Activated CD4-positive, alpha-beta memory T cell treated with anti-CD3 and anti-CD28 coated beads for 36 hours (primary cell): ENCODE measurements at places on chromosomes 3 and 15.

DNA sequence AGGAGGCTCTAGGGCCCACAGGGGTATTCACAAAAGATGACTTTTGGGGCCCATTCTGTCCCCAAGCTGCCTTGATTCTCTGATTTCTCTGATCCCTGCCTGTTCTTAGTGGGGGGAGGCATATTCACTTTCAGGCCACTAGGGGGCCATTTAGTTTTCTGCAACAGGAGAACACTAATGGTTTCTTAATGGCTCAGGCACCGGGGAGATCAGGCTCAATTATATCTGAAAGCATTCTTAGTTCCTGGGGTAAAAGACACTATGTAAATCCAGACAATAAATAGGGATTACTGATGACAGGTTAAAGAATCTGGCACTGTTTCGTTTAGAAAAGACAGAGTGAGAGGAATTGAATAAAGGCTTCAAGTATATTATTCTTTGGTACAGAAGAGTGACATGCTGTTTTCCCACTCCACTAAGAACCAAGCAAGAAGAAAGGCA lies 2.5 kb upstream of the INAFM2 start:
- H3K4me1 ChIP-seq: peaks cover 16% of the 10 kb centered on the region
- DNase-seq: peak; percentile 66
- no peak overlapping the region for H3K27ac ChIP-seq
- no peak overlapping the region for H3K4me3 ChIP-seq

DNA sequence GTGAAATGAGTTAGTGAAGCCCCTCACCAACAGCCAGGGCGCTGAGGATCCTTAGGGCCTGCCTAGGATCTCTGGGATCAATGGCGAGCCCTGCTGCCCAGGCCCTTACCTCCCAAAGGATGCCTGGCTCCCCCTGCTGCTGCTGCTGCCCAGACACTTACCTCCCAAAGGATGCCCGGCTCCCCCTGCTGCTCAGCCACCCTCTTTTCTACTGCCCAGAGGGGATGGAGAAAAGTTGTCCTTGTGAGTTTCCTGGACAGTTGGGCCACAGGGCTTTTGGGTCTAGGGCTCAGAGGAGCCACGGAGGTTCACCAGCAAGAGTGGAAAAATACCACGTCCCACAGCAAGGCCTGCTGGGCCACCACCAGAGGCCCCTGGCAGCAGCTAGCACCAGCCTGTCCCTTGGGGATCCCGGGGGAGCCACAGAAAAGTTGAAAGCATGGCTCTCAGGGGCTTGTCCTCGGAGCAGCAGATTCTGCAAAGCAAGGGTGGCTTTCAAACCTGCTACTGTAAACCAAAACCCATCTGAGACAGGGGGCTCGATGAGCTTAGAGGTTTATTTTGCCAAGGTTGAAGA lies 59.4 kb downstream of the SLC6A6 start:
- H3K4me1 ChIP-seq: peaks cover 35% of the 10 kb centered on the region
- no peaks in the 10 kb centered on the region for H3K27me3 ChIP-seq
- H3K4me3 ChIP-seq: no peak overlapping the region

GRCh38 chr15:85047271-85047948 lies 65.8 kb downstream of the PDE8A start:
- no peaks in the 10 kb centered on the region for H3K27me3 ChIP-seq
- no peak for DNase-seq
- H3K27ac ChIP-seq: no peak overlapping the region
- peaks cover 35% of the 10 kb centered on the region for H3K4me1 ChIP-seq

DNA sequence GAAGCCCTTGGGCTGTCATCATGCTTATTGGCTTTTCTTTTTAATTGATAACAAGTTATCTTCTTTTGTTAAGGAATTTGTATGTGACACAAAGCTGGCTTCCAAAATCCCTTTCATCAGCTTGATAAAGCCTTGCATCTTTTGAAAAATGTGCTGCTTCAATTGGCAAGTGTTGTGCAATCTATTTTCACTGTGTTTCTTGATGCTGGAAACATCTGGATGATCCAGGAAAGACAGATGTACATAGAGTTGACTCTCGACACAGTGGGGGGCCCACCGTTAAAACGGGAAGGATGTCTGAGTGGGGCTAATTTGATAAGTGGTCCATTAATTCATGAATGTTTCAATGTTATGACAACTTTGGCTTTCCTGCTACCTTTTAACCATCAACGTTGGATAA lies 158.3 kb upstream of the WNT5A start:
- H3K27ac ChIP-seq: no peak overlapping the region
- DNase-seq: no peak
- H3K4me1 ChIP-seq: no peaks in the 10 kb centered on the region

DNA sequence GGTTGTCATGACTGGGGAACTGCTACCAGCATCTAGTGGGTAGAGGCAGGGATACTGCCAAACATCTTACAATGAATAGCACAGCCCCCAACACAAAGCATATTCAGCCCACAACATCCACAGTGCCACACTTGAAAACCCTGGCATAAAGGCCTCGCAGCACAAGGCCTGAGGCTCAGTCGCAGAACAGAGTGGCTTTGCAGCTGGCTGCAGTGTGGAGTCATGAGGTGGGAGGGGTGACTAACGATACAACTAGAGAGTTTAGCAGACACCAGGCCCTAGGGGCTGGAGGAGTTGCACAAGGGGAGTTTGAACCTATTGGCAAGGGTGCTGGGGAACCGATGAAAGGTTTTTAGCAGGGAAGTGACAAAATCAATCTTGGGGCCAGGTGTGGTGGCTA lies 32.1 kb downstream of the GRK7 start:
- H3K36me3 ChIP-seq: no peaks in the 10 kb centered on the region
- no peak overlapping the region for H3K4me3 ChIP-seq
- DNase-seq: peak; percentile 39
- H3K27ac ChIP-seq: peak overlapping the region; percentile 94
- H3K4me1 ChIP-seq: peaks cover 48% of the 10 kb centered on the region

DNA sequence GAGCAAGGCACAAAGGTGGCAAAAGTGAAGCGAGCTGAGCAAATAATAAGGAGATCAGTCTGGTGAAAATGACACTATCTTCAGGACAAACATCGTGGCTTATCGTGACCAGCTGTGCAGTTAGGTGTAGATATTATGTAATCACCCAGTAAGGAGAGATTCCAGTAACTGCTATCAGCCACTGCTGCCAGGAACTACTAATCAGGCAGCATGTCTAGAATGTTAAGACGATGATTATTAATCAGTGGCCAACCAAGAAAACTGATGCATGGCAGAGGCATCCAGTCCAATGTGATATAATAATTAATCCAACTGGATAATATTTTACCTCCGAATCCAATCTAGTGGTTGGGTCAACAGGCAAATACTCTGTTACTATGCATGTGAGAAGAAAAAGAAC lies 252.7 kb upstream of the ZPLD1 start:
- H3K4me1 ChIP-seq: peaks cover 5% of the 10 kb centered on the region
- H3K27ac ChIP-seq: no peak overlapping the region
- no peaks in the 10 kb centered on the region for H3K36me3 ChIP-seq
- H3K27me3 ChIP-seq: no peaks in the 10 kb centered on the region

- no peak overlapping the region for H3K4me3 ChIP-seq
- H3K4me1 ChIP-seq: peaks cover 1% of the 10 kb centered on the region
- no peak overlapping the region for H3K27ac ChIP-seq
- no peaks in the 10 kb centered on the region for H3K27me3 ChIP-seq
- no peaks in the 10 kb centered on the region for H3K36me3 ChIP-seq
- DNase-seq: no peak
Observed at GRCh38 chr3:60225848-60226247, 1025.4 kb downstream of the FHIT start.
